Left ventricle myocardium inferior (tissue), 1 donor: ENCODE measurements at places on chromosomes 6 and 20.

GRCh38 chr6:1561355-1561754 lies 48.4 kb upstream of the FOXC1 start:
- no peak for DNase-seq

GRCh38 chr20:62875419-62876361 lies 14.1 kb upstream of the TCFL5 start:
- DNase-seq, result peak; percentile 81

- no peak for DNase-seq
Observed at GRCh38 chr6:77415706-77416105, 47.6 kb downstream of the HTR1B start.

DNA sequence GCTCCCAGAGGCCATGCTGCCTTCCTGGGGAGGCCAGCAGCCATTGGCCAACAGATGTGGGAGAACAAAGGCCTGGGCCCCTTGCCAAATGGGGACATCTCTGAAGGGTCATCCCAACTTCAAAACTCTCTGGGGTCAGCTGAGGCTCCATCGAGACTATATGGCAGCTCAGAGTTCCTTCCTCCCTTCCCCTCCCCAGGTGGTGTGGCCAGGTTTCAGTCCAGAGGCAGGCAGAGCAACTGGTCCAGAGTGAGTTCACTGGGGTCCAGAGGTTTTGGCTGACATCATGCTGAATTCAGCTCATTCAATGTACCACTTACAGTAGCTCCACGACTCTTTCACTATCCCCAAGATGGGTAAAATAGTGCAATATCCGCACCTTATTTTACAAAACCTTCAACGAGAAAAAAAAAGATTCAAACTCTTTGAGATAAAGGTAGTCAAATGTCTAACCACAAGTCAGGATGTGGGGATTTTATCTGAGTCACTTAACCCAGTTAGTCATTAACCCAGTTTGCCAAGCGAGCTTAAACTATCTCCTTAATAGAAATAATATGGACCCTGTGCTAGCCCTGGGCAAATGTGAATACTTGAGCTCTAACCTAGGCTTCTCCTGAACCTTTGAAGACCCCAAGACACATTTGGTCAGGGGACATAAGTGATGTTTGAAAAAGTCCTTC lies 108.4 kb upstream of the PLEKHG1 start:
- no peak for DNase-seq

GRCh38 chr6:43931201-43931600 lies 161.2 kb downstream of the VEGFA start:
- DNase-seq, result peak; percentile 5

GRCh38 chr20:58481481-58482021 lies 33.6 kb downstream of the APCDD1L start:
- DNase-seq, result no peak

DNA sequence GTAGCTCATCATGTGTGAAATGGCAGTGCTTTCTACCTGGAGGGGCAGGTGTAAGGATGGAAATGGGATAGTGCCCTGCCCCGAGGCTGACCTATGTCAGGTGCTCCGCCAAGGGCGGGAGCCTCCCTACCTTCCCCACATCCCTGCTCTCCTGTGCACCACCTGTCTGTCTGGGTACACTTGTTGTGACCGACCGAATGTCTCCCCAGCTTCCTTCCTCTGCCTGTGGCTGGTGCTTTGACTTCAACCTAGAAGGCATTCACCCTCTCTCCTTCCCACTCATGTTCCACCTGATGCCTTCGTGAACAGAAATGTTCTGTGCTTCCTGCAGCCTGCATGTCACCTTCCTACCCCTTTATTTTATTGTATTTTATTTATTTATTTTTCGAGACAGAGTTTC lies 114.8 kb downstream of the SCML4 start:
- no peak for DNase-seq

DNA sequence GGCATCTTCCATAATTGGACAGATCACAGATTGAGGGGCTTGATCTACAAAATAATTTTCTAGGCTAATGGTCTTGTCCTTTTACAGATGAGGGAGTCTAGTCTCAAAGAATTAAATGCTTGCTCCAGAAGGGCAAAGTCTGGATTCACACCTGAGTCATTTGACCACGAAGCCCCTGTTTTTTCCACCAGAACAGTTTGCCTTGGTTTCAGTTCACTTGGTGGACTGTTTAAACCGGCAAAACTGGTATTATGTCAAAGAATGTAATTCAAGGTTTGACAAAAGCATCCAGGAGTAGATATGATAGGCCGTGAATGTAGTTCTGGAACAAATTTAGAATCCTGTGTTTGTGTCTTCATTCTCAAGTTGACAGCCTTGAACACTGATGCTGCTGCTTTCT lies 3.3 kb downstream of the MYO6 start:
- no peak for DNase-seq

- peak; percentile 66 for DNase-seq
Observed at GRCh38 chr20:60586269-60587050, 628.2 kb downstream of the CDH26 start.

DNA sequence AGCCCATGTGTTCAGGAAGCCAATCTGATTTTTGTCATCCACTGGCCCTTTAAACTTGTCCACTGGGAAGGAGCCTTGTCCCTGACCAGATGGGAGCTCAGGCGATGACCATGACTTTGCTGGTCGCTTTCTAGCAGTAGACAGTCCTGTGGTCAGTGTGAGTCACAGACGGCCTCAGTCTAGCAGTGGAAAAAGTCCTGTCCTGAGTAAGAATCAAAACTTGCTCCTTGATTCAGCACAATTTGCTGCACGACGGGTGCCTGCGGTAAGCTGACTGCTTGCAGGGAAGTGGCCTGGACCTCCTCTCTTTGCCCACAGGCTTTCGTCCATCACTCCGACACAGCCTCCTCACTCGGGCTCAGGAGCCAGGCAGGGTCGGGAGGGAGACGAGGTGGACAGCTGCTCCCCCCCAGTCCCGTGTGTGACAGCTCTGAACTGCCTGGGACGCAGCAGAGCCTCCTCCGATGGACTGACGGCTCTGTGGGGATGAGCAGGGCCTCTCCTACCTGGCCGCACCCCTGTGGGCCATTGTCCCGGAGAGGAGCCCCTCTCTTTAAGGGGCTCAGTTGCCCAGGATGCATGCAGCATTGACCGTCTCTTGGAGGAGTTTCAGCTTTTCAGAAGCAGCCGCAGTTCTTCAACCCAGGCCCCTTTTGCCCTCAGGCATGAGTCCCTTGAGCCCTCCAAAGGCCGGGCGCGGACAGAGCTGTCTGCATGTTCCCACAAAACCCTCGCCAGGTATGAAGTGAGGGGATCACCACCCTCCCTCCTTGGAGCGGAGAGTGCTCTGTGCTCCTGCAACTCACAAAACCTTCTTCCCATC lies 209.2 kb downstream of the ANKRD60 start:
- no peak for DNase-seq

- no peak for DNase-seq
Observed at GRCh38 chr6:10323018-10323417, 91.9 kb downstream of the TFAP2A start.

GRCh38 chr6:5096482-5096881 lies 11.3 kb downstream of the PPP1R3G start:
- peak; percentile 57 for DNase-seq

DNA sequence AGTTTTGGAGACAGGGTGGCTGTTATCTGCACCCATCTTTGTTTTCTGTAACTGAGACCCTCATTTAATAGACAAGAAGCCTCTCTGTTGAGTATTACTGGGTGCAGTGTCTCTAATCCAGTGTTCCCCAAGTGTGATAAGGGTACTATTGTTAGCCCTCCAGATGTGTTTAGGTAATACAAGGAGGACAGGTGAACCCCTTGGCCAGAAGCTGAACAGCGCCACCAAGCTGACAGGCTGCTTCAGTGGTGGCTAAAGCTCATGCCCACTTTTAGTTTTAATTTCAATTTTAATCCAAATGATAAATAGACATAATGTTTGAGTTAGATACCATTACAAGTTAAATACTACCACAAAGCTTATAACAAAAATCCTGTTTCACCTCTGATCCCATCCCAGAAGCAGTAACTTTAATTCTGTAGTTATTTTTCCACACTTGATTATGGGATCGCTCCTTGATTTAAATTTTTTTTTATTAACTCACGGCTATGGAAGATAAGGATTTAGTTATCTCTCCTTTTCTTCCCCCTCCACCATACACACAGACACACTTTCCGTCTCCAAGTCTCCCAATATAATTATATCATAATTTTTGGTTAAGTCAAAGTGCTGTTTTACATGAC lies 8.4 kb upstream of the STK35 start:
- no peak for DNase-seq

DNA sequence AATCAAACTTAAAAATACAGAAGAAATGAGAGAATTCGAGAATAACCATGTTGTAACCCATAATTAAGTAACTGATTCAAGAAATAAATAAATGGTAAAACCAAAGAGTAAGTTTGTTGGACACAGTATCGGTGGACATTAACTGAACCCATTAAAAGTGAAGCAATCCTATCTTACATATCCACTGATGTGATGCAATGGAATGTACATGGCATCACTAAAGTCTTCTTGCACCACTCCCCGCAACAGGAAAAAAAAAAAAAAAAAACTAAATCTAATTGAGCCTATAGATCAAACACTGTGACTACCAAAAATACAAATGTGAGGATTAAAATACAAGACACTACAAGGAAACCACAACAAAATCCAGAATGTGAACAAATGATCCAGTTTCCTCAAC lies 7.9 kb downstream of the SNX14 start:
- DNase-seq, result no peak

GRCh38 chr20:16710781-16711180 lies 19.0 kb upstream of the SNRPB2 start:
- no peak for DNase-seq

GRCh38 chr6:151807513-151808370 lies at the start of gene ESR1:
Gene ESR1 (plus strand): TSS chr6:151807682. CDS start chr6:151807913, 231 bp downstream.
- peak; percentile 23 for DNase-seq

DNA sequence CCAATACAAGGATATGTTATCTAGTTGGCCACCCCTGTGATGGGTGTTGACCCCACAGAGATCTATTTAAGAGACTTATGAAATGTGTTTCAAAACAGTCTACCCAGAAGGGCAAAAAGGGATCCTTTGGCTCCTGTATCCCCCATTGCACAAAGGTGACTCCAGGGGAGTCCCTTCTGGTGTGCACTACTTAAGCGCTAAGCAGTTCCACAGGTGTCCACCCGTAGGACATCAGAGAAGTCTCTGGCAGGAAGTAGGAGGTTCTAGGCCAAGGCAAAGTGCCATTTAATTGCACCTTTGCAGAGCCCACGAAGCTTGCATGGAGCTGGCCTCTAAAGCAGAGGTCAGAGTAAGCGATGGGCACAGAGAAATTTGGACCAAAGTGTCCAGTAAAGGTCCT lies 147.7 kb downstream of the MRPL14 start:
- no peak for DNase-seq

- no peak for DNase-seq
Observed at GRCh38 chr6:55286824-55287223, 40.4 kb upstream of the GFRAL start.

GRCh38 chr6:2110504-2110903 lies 134.9 kb downstream of the GMDS start:
- no peak for DNase-seq

DNA sequence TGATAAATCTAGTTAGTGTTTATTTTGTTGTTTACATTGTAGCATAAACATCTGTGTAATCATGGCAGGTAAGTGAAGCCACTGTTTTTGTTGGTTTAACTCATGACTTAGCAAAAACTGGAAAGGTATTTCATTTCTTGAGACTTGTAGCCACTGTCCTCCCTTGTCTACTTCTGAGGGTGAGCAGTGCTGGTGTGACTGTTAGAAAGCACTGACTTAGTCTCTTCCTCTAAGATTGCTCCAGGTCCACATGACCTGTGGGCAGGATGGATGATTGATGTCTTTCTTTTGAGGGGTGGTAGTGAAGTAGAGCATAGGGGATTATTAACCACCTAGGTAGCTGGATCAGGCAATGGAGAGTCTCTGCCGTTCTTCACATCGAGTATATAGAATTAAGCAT lies 203.8 kb downstream of the ARID1B start:
- no peak for DNase-seq

DNA sequence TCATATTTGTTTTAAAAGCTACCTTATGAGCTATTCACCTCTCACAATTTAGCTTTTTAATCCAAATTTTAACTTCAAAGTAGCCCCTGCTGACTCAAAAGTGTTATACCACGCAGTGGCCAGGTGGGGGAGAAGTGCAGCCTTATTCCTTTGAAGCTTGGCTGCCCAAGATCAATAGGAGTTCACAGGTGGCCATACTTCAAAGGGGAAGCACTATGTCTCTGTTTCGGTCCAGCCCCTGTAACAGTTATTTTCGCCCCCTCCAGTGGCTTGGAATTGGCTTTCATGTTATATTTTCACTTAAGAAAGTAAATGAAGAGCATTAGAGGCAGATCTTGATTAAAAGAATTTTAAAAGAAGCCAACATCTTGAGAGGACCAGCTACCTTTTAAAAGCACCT lies 608.4 kb downstream of the EPHA7 start:
- no peak for DNase-seq

DNA sequence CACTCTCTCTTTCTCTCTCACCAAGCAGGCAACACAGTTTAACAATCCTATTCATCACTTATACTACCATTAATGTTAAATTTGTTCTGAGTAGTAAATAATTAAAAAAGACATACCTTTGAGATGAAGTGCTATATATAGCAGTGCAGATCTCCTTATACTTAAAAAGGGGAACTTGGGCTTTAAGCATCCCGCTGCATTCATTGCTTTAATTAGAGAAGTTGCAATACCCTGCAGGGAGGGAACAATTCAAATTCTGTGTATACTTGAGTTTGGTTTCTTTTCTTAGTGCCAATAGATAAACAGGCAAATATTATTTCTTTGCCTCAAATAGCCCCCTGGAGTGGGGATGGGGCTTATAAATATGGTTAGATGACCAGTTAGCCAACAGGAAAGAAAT lies 10.8 kb upstream of the ZBTB24 start:
- DNase-seq, result no peak

DNA sequence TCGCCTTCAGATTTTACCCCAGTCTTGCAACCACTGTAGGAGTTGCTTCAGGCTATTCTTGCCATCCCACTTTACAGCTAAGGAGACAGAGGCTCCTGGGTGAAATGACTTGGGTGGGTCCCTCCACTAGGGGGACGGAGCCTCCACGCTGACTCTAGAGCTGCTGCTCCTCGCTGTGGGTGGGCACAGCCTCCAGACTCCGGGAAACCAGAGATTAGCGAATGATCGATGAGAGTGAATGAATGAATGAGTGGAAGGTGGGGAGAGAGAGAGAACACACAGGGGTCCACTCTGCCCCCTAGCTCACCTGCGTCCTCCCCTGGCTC lies 10.4 kb downstream of the ZBP1 start:
- DNase-seq, result no peak

DNA sequence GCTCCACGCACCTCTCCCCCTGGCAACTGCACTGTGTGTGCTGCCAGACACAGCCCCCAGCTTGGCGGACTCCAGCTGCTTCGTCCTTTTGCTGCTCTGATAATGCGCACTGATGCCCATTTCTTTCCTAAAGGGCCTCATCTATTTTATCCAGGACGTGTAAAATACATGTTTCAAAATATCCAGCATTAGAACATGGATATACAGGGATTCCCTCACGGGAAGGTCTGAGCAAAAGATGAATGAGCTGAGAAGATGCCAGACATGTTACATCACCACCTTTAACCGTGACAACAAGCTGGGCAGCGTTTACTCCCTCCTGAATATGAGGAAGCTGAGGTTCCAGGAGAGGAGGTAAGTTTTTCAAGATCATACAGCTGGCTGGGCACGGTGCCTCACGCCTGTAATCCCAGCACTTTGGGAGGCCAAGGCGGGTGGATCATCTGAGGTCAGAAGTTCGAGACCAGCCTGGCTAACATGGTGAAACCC lies 32.8 kb downstream of the TNXB start:
- DNase-seq, result peak; percentile 56

GRCh38 chr6:52517502-52518278 lies 59.2 kb downstream of the TRAM2 start:
- DNase-seq, result peak; percentile 86

GRCh38 chr20:5148581-5148980 lies 21.8 kb downstream of the CDS2 start:
- DNase-seq, result no peak

GRCh38 chr20:33689973-33690372 lies 3.8 kb upstream of the E2F1 start:
- no peak for DNase-seq
